Erythroblast (primary cell): ENCODE measurements at places on chromosomes 16 and 17.

GRCh38 chr16:15966836-15967546 lies 17.6 kb downstream of the ABCC1 start:
- no peak for DNase-seq

DNA sequence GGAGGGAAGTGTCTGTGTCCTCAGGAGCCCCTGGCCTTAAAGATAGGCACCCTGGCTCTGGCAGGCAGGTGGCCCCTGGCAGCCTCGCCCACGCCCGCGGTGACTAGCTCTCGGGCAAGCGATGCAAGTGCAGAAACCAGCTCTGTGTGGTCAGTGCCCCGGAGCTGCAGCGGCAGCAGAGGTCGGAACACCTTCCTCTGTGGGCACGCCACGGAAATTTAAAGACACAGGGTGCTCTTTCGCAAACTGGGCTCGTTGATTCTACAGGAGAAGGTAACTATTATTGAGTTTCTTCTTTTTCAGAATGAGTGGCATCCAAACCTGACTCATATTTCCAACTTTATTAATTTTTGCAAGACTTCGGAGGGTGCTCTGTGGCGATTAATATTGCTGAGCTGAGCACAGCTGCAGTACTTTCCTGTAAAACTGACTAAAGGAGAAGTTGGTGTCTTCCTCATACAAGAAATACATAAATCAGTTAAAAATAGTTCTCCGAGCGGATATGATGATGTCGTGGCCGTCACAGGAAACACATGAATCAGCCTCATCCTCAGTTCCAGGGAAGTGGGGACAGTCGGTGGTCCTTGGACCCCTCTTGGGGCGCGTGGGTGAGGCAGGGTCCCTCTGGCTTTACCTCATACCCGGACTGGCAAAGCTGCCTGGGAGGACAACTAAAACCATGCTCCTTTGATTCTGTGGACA lies 120.2 kb downstream of the METRNL start:
- no peak for DNase-seq

DNA sequence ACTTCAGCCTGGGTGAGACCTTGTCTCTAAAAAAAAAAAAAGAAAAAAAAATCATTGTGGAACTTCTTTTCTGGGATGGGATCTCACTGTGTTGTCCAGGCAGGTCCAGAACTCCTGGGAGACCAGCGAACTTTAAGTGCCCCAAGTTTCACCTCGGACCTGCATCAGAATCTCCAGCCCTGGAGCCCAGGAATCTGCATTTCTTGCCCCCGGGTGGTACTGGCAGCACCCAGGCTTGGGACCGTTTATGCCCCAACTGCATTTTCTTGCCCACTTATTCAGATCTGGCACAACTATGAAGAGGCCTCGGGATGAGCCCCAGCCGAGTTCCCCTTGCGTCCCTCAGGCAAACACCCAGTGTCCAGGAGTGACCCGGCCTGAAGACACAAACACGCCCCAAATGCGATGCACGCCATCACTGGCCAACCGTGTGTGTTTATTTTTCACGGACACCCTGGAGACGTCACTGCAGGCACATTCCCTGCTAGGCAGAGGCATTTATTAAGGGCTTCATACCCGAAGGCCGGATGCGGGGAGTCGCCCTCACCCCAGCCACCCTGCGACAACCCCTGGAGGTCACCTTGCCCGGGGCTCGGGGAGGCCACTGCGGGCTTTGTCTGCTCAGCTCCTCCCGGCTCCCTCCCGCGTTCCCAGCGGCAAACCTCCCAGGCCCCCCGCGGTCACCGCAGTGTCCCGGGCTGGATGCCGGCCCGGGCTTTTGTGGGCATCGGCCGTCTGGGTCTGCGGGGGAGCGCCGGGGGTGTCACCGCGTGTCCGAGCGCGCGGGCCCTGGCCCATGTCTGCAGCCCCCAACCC lies 684 bp upstream of the SPIRE2 start:
- DNase-seq, result peak; percentile 35

DNA sequence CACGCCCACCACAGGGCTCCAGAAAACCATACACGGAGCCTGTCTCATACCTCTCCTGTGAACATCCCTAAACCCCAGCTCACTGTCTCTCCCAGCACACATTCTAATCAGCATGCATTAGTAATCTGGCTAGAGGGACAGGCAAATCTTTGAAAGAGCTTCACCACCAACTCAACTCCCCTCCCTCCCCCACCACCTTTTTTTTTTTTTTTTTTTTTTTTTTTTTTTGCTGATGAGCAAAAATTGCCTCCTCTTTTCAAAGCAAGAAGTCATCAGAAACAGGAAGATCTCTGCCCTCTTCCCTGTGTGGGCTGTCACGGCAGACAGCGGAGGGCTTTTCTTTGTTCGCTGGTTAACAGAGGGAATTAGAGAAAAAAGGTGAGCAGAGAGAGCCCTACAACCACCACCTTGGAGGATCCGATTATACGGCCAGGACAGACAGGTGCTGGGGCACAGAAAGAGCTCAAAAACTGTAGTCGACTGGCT lies 19.9 kb downstream of the GAS7 start:
- no peak for DNase-seq

DNA sequence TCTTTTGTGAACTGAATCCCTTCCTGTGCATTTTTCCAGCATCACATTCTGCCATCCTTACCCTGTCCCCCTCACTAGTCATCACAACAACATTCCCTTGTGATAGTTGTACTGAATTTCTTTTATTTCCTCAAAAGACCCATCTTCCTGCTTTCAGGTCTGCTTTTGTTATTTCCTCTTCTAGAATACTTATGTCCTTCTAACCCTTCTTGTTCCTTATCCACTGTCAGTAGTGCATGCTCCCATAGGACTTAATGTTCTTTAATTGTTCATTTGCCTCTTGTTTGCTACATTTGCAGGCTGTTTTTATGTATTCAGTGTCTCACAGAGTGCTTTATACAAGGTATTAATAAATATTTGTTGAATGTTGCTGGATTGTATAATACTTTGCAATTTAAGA lies 73.0 kb downstream of the BCAS3 start:
- DNase-seq, result no peak

DNA sequence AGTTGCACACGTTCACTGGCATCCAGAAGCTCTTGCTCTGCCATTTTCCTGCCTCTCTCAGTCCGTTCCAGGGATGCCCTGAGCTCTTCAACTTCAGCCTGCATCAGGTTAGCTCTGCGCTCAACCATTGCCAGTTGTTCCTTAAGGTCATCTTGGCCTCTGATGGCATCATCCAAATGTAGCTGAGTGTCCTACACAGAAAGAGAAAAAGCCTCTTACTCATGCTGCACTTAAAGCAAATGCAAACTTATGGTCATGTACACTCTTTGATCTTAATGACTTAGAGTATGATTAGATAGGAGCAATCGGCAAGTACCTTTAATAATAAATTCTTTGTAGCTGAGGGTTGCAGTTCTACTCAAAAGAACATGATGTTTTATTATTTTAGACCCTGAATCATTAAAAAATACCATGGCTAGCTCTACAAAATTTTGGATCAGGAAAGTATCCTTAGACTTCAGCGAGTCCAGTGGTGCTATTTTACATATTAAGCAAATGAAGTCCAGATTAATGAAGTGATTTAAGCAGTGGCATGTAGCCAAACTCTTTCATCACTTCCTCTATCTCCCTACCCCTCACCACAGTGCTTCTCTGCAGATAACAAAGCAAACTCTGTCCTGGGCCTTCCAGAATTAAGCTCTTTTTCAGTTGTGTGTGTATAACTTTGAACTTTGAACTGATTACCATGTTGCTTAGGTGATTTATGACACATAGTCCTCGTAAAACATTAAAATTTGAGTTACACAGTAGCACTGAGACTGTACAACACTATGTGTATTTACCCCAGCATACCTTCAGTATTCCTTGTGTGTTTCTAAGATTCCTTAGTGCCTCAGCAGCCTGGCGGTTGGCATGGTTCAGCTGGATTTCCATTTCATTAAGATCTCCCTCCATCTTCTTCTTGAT lies 22.1 kb downstream of the MYH4 start:
- peak; percentile 1 for DNase-seq

DNA sequence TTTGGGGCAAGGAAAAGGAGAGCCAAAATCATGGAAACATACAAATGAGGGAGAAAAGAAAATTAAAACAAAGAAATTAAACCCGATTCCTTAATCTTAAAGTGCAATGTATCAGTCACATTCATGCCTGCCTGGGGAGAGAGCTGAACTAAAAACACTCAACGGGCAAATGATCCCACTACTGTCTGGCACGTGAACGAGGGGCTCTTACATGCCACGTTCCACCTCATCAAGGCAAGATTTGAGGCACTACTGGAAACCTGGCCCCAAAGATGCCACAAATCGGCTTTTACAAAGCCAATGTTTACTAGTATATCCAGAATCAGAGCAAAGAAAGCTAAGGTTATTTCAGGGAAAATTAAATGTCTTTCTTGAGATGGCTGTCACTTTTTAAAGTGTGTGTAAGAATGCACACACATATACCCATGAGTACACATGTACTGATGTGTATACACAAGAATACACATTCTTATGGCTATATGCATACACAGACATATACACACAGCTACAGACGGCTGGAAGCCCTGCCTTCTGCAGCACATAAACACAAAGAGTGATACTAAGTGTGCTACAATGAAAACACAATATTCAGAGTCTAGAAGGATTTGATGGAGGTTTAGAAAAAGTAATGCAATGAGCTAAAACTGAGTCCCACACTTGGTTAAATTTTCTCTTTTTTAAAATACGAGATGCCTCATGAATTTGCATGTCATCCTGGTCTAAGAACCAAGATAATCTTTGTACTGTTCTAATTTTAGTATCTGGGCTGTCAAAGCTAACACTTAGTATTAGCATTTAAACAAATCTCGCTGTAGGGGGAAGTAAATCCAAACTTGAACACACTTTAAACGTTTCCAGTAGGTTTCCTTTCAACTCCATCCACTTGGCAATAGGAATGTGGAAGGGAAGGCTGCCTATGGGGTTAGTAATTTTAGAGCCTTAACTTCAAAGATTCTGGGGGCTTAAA lies 85.8 kb downstream of the CYTH1 start:
- no peak for DNase-seq

GRCh38 chr17:43471585-43472160 lies 12.1 kb upstream of the DHX8 start:
- DNase-seq, result no peak

GRCh38 chr16:79598348-79599181 lies 2.0 kb downstream of the MAF start:
- peak; percentile 1 for DNase-seq

DNA sequence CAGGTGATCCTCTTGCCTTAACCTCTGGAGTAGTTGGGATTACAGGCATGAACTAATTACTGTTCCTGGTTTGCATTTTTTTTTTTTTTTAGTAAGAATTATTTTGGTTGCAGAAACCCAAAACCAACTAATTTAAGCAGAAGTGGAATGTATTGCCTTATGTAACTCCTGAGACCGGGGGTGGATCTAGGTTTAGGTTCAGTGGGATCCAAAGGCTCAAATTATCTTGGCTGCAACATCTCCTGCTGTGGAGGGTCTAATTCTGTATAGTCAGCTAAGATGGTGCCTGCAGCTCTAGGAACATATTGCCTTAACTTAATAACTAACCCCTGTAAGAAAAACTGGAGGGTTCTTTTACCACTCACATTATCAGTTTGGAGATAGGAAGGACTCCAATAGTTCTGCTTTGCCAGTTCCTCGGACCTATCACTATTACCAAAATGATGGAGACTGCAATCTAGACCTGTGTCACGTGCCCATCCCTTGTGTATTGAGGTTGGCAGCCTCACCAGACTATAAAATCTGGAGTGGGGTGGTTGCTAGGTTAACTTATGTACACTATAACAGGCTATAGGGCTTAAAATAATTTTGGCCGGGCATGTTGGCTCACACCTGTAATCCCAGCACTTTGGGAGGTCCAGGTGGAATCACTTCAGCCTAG lies 8.5 kb downstream of the SNTB2 start:
- DNase-seq, result no peak

DNA sequence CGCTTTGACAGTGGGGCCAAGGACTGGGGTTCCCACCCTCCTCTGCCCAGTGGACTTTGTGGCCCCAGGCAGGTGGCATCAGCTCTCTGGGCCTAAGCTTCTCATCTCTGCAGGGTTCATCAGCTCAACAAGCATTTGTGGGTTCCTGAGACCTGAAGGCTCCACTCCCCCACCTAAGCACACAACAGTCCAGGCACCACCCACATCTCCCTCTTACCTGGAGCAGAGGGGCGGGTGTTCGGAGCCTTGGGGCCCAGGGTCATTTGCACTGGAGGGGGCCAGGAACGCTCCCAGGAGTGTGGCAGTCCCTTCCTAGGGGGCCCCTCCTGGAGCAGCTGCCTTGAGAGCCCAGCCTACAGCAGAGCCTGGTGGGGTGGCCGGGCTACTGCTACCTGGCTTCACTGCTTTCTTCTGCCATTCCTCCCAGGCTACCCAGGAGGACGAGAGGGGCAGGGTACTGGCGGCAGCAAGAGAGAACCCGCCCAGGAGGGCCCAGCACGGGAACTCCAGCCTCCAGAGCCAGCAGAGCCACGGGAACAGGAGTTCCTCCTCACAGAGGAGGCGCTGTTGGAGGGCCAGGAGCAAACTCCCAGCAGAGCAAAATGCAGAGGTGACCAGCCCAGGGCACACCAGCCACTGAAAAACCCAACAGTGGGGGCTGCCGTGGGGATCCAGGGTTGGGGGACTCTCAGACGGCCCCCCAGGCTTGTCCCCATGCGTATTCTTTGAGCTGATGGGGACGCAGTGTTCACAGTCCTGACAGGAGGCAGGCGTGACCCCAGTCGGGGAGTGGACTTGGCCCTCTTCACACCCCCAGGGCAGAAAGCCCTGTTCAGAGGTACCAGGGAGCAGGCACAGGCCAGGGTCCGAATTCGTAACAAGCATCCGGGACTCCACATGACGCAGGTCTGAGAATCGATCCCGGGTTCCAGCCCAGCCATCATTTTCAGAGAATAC lies 35.1 kb upstream of the SLC38A10 start:
- DNase-seq, result no peak
